ENCODE measurements at places on chromosomes 2 and 18.

DNA sequence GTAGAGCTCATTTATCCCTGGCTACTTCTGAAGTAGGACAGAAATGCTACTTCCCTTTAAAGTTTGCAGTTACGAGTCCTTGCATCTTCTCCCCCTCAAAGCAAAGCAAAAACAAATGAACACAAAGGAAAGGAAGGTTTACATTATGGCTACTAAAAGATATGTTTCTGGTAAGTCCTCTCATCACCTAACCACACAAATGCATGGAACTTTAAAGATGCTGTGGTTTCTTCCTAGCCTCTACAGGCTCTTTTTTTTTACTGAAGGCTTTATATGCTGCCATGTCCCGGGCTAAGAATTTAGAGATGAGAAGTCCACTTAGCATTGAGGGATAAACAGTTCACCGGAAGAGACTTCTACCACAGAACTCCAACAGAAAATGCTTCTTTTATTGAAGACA is 291.2 kb downstream of the SS18 start:
- no peak for DNase-seq

- no peak for DNase-seq
Observed at GRCh38 chr2:85183479-85183878, 50.3 kb downstream of the TCF7L1 start.

DNA sequence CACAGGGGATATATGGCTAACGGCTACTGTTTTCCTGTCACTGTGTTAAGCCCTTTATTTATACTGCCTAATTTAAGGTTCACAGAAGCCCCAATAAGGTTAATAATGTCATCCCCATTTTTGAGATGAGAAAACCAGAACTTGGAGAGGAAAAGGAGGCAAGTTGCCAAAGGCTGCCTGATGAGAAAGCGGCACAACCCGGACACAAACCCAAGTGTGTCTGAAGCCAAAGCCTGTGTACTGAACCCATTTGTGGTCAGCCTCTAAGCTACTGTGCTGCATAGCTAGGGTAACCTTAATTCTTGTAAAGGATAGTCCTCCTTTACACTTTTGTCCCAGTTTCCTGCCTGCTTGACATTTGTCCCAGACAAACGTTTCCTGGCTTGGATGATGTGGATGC is 954.7 kb upstream of the FANCL start:
- no peak for DNase-seq

DNA sequence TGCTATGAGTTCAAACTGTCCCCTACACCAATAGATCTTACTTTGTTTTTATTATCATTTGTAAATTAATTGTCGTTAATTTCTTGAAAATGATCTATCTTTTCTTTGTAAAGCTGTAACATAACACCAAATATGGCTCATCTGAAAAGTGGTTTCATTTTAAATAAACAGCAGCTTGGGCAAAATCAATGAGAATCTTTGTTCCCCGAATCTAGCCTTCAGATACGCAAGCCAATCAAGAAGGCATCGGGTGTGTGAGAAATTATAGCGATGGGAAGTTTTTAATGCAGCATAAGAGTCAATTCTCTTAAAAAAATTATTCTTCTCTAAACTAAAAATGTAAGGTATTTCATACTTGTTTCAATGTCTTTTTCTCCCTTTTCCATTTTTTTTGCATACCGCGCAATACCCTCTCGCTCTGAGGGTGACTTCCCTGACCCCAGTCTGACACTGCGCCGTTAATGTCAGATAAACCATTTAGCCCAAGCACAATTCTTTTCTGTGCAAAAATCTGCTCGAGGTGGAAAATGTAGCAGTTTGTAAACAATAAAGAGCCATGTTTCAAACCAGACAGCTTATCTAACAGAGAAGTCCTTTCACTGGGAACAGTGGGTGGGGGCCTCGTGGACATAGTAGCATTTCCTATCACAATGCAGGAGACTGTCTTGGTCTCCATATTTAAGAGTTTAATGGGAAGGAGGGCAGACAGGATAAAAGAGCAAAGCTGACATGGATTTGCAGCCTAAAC is 129.4 kb downstream of the TCF4 start:
- DNase-seq = no peak

GRCh38 chr18:38307914-38308313 is 742.3 kb upstream of the CELF4 start:
- no peak for DNase-seq

GRCh38 chr18:40346146-40346545 is 1608.9 kb upstream of the PIK3C3 start:
- DNase-seq = no peak

DNA sequence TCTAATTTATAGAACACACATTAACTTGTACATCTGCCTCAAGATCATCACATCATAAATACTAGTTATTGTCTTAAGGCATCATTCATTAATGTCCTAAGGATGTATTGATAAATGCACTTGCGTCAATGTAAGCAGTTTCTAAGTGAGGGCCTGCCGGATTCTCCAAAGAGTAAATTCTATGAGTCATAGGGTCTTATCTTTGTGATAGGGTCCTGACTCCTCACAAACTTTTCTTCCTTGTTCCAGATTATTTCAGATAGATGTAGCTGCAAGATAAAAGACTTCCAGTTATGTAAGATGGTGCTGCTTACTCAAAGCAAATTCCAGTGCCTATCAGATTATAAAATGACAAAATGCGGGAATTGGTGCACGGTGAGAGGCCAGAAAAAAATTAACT is 315.0 kb upstream of the SLC39A10 start:
- DNase-seq = no peak

GRCh38 chr2:121090088-121090715 is 194.8 kb downstream of the TFCP2L1 start:
- DNase-seq = no peak

- no peak for DNase-seq
Observed at GRCh38 chr18:57131782-57132181, 15.1 kb upstream of the BOD1L2 start.

- no peak for DNase-seq
Observed at GRCh38 chr18:10482985-10483949, 28.8 kb downstream of the APCDD1 start.

Data from retina (tissue), 1 donor.